Stomach (tissue), 19 donors: ENCODE measurements at places on chromosomes 1 and 21. TPM values are rescaled to one million over a fixed set of nuclear protein-coding genes. Genes with fewer than 3 reads are reported as not detected.

DNA sequence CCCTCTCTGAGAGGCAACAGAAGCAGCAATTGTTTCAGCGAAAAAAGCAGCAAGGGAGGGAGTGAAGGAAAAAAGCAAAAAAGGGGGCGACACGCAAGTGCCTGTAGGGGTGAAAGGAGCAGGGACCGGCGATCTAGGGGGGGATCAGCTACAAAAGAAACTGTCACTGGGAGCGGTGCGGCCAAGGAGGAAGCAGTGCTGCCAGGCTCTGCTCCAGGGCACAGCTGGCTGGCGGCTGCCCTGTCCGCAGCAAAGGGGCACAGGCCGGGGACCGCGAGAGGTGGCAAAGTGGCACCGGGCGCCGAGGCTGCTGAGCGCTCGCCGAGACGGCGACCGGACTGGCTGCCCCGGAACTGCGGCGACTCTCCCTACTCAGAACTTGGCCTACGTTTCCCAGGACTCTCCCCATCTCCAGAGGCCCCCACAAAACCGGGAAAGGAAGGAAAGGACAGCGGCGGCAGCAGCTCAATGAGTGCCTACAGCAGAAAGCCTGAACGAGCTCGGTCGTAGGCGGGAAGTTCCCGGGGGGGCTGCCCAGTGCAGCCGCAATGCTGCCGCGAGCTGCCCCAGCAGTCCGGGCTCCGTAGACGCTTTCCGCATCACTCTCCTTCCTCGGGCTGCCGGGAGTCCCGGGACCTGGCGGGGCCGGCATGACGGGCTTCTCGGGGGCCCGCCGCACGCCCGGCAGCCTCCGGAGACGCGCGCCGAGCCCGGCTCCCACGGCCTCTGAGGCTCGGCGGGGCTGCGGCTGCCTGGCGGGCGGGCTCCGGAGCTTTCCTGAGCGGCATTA, 1.0 kb upstream of the CDKN2C start:
- peak; percentile 67 for DNase-seq

GRCh38 chr1:34361781-34362357, 185.2 kb downstream of the C1orf94 start:
- no peak for DNase-seq

GRCh38 chr1:222552882-222553281, 5.0 kb upstream of the HHIPL2 start:
- no peak for DNase-seq

DNA sequence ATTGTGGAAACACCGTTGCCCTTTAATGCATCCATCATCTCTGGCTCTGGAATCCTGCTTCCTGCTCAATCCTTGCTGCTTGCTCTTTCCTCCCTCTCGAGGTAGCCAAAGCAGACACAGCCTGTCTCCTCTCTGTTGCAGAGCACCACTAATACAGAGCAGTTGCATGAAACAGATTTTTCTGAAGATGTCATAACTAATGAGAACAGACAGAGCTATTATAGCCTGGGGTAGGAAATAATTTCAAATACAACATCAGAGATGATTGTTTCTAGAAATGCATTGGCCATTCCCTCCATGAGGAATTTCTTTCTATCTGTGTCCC, 23.3 kb upstream of the ACBD6 start:
- no peak for DNase-seq

- DNase-seq: no peak
Measured at GRCh38 chr1:82948386-82948785, 1050.5 kb downstream of the TTLL7 start.

DNA sequence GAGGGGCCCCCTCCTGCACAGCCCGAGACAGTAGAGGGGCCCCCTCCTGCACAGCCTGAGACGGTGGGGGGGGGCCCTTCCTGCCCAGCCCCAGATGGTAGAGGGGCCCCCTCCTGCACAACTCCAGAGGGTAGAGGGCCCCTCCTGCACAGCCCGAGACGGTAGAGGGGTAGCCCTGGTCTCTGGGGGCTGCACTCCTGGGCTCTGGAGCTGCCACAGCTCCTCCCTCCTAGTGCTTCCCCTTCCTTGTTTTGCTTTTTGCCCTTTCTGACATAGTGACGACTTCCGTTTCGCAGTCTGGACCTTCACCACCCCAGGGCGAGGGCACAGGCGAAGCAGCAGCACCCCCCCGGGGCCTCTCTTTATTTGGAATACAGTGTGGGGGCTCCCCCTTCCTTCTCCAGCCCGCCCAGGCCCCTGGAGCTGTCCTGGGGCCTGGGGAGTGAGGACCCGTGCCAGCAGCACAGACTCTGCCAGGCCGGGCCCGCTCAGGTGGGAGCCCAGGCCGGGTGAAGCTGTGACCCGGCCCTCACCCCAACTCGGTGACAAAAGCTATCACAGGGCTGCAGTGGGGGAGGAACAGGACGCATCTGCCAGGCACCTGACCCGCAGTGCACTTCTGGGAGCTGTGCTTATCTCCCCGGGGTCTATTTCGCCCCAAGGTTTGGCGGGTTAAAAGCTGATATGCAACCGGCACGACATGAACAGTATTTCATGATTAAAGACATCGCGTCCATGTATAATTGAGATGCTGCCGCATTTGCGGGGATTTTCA, 1.1 kb upstream of the PRXL2B start:
- peak; percentile 92 for DNase-seq

- no peak for DNase-seq
Measured at GRCh38 chr1:159940006-159940620, 5.3 kb downstream of the IGSF9 start.

DNA sequence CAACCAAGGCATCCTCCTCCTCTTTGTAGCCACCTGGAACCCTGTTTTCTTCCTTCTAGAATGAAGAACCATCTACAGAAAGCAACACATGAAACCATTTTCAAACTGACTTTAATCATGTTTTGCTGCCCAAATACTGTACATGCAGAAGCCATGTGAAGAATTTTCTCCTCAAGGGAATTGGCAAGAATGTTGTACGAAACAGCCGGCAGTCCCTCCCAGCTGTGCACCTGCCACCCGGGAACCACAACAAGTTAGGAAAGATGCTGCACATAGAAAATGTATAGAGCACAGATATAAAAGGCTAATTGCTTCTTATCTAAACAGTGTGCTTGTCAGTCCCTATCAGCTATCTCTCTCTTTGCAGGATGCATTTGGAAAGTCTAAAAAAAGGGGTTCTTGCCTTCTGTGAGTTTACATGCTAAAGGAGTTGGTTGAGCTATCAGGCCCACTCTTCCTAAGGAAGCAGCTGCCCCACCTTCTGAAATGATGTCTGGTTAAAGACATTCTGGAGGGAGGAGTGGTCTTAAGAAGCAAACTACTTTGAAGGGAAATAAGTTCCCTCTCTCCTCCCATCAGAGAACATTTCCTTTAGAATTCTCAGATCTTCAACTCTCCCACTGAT, 44.8 kb downstream of the RIMS3 start:
- no peak for DNase-seq

DNA sequence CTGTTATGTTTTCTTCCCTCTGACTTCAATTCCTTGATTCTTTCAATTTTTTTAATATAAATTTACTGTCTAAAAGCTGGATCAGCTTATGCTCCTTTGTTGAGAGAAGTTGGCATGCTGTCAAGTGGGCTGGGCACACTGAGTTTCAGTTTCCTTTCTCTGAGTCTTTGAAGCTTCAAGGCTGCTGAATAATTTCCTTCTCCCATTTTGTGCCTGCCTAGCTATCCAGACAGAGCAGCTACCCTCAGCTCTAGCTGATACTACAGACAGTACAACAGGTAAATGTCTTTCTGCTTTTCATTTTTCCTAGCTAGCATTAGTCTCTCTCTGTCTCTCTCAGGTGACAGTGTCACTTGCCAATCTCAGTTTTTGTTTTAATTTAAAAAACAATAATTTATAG, at the start of gene IFI44:
TSS of gene IFI44 (plus strand) at position 204 of the 400 bp plus-strand sequence. CDS start 365 bp downstream, outside the sequence.
- peak; percentile 90 for DNase-seq

DNA sequence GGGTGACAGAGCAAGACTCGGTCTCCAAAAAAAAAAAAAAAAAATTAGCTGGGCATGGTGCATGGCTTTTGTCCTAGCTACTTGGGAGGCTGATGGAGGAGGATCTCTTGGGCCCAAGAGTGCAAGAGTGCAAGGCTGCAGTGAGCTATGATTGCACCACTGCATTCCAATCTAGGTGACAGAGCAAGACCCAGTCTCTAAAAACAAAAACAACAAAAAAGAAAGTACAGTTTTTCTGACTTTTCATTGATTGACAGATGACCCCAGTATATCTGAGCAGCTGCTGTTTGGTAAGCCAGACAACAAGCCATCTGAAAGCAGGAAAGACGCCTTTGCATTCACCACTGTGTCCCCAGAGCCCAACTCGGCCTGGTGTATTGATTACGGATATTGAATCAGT, 10.9 kb upstream of the DPT start:
- no peak for DNase-seq

- no peak for DNase-seq
Measured at GRCh38 chr1:184701816-184702215, 52.8 kb downstream of the EDEM3 start.

DNA sequence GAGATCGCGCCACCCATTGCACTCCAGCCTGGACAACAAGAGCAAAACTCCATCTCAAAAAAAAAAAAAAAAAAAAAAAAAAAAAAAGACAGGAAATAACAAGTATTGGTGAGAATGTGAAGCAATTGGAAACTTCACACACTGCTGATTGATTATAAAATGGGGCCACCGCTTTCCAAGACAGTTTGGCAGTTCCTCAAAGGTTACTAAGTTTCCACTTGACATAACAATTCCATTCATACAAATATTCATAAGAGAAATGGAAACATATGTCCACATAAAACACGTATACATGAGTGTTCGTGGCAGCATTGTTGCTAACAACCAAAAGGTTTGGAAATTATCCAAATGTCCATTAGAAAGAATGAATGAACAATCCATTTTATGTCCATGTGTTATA, 26.3 kb downstream of the USP24 start:
- no peak for DNase-seq

DNA sequence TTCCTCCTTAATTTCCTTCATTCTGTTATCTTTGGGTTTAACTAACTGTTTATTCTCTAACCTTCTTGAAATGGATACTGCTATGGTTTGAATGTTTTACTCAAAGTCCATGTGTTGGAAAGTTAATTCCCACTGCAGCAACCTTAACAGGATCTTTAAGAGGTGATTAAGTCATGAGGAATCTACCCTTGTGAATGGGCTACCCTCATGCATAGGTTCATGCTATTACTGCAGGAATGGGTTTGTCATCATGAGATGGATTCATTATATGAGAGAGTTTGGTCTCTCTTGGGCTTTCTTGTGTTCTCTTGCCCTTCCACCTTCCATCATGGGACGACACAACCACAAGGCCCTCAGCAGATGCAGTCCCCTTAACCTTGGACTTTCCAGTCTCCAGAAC, 516.9 kb downstream of the ADGRL2 start:
- DNase-seq: no peak

DNA sequence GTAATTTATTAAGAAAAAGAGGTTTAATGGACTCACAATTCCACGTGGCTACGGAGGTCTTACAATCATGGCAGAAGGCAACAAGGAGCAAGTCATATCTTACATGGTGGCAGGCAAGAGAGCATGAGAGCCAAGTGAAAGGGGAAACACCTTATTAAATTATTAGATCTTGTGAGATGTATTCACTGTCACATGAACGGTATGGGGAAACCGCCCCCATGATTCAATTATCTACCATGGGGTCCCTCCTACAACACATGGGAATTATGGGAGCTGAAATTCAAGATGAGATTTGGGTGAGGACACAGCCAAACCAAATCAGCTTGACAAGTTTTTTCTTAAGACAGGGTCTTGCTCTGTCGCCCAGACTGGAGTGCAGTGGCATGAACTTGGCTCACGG, 14.3 kb downstream of the DAP3 start:
- no peak for DNase-seq

DNA sequence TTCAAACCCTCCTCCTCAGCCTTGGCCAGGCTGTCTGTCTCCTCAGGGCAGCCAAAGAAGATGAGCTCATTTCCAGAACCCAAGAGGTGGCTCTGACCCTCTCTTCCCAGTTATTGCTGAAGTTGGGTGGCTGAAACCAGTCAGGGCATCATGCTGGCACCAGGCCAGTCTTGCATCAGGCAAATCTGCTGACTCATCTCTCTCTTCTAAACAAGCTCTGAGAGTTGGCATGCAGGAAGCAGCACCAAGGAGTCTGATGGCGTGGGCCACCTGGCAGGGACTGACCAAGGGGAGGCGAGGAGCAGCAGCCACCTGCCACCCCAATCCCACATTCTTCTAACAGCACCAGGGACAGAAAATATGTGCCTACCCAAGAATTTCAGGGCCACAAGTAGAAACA, 104.8 kb upstream of the ATP1A1 start:
- DNase-seq: peak; percentile 59

GRCh38 chr1:224160171-224160682, 22.8 kb upstream of the DEGS1 start:
- DNase-seq: no peak

DNA sequence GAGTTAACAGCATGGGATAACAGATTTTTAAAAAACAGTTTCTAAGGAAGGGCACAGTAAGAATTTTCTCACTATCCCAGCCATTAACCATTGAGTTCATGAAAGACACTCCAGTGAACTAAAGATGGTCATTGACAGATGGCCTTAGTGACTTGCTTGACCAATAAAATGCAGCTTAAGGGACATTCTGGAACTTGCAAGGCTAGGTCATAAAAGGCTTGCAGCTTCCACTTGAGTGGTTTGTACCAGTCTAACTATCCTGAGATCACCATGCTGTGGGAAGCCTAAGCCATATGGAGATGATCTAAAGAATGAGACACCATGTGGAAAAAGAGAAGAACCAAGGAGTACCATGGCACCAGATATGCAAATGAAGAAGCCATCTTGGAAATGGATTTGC, 37.9 kb upstream of the MUTYH start:
- no peak for DNase-seq

DNA sequence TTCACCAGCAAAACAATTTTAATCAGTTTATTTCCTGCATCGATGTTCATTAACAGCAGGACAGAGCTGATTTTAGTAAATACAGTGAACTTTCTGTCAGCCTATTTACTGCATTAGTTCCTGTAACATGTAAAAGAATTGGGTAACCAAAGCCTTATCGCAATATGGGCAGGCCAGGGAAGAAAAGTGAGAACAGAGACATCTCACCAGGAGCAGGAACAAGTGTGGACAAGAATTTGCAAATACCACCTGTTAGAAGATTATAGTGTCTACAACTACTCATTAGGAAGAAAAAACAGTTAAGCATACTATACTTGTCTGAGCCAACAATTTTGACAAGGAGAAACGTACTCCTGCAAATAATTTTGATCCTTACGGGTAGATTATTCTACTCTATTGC, 1293.9 kb downstream of the PLA2G4A start:
- DNase-seq: no peak

DNA sequence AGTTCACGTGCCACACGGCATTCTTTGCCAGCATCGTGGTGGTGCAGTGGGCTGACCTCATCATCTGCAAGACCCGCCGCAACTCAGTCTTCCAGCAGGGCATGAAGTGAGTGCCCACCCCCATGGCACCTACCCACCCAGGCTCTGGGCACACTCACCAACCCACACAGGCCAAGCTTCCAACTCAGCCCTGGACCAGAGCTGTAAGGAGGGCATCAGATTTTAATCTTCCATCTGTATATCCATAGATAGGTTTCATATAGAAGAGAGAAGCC, 14.5 kb upstream of the ATP1A4 start:
- DNase-seq: no peak

Gene CCDC190
- total RNA-seq: not detected

Gene PGBD5
- 0.37 TPM for total RNA-seq

Gene EPS15
- 49.8 TPM for total RNA-seq

Gene IGFN1
- total RNA-seq: 0.55 TPM

Gene SYT11
- total RNA-seq: 3.8 TPM

Gene TMEM51
- 32.2 TPM for total RNA-seq

Gene KCNJ6
- total RNA-seq: not detected

Gene TSPAN1
- 66.1 TPM for total RNA-seq

Gene EDARADD
- 13.8 TPM for total RNA-seq

Gene LYPD8
- total RNA-seq: not detected
